GM23248 (cell line): ENCODE measurements at places on chromosomes 12 and 14. TPM values are rescaled to one million over a fixed set of nuclear protein-coding genes. Genes with fewer than 3 reads are reported as not detected.
A peak's percentile ranks its signal among the peaks of the same experiment; 100 is the strongest.

- H3K27ac ChIP-seq = no peak overlapping the region
- H3K36me3 ChIP-seq = no peaks in the 10 kb centered on the region
- H3K27me3 ChIP-seq = no peaks in the 10 kb centered on the region
- peaks cover 11% of the 10 kb centered on the region; the same call in 1 of the 2 replicates for H3K4me1 ChIP-seq
- peak; percentile 17 for DNase-seq
These were observed 24.3 kb upstream of the GLIPR1L2 start for GRCh38 chr12:75366629-75367028.

GRCh38 chr14:68728342-68729106, 64.3 kb downstream of the ZFP36L1 start:
- H3K27ac ChIP-seq = no peak overlapping the region
- H3K4me1 ChIP-seq = no peaks in the 10 kb centered on the region
- DNase-seq = no peak

GRCh38 chr12:8455271-8455670, 491 bp upstream of the CLEC6A start:
- H3K27me3 ChIP-seq = peaks cover 4% of the 10 kb centered on the region
- no peak for DNase-seq
- no peak overlapping the region for H3K27ac ChIP-seq
- H3K4me3 ChIP-seq = no peak overlapping the region
- H3K4me1 ChIP-seq = no peaks in the 10 kb centered on the region

- no peaks in the 10 kb centered on the region for H3K36me3 ChIP-seq
- DNase-seq = no peak
- H3K27ac ChIP-seq = no peak overlapping the region
- no peaks in the 10 kb centered on the region; the same call in 1 of the 2 replicates for H3K4me1 ChIP-seq
- H3K4me3 ChIP-seq = no peak overlapping the region
- no peaks in the 10 kb centered on the region for H3K27me3 ChIP-seq
These were observed 65.6 kb downstream of the SERPINA3 start for GRCh38 chr14:94677747-94678146.

DNA sequence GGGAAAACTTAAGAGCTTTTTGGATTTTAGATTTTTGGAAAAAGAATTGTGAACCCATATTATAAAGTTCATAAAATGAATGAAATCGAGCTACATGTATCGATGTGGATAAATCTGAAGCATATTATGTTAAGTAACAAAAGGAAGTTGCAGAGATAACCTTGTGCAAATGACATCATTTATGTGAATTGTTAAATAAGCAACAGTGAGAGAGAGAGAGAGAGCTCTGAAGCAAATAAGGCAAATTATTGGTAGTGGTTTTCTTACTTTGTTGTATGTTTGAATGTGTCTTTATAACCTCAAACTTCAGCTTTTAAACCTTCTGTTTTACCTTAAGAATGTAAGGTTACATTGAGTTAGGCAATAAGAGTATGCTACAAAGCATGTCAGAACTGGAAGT, 78.8 kb downstream of the ERC1 start:
- H3K36me3 ChIP-seq = no peaks in the 10 kb centered on the region
- no peaks in the 10 kb centered on the region for H3K4me1 ChIP-seq
- no peaks in the 10 kb centered on the region for H3K27me3 ChIP-seq
- H3K4me3 ChIP-seq = no peak overlapping the region
- no peak for DNase-seq
- no peak overlapping the region for H3K27ac ChIP-seq

GRCh38 chr14:92794547-92794941, 439 bp downstream of the GOLGA5 start:
- peak overlapping the region; percentile 89 for H3K27ac ChIP-seq
- peak; percentile 57 for DNase-seq
- peaks cover 23% of the 10 kb centered on the region for H3K4me1 ChIP-seq
- H3K36me3 ChIP-seq = peaks cover 7% of the 10 kb centered on the region; the same call in 1 of the 2 replicates

DNA sequence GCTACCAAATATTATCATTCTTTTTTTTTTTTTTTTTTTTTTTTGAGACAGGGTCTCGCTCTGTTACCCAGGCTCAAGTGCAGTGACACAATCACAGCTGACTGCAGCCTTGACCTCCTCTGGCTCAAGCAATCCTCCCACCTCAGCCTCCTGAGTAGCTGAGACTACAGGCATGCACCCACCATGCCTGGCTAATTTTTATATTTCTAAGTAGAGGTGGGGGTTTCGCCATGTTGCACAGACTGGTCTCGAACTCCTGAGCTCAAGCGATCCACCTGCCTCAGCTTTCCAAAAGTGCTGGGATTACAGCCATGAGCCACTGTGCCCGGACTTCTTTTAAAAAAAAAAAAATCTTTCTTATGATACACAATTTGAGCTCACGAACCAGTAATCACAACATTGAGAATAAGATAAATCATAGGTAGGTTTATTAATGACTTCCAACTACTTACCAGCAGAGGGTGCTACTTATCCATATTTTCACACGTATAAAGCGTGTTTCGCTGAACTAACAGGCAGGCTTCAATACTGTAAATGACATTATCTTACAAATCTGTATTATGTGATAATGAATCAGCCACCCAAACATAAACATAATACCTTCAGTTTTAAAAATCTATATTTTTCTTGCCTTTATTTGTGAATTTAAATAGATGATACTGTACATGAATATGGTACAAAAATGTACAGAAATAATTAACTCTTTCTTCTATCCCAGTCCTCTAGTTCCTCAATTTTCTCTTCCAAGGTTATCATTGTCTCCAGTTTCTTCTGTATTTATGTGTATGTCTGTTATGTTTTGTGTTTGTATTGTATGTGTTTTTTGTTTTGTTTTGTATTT, 42.5 kb upstream of the BCAT1 start:
- H3K27me3 ChIP-seq = peaks cover 26% of the 10 kb centered on the region; the same call in 1 of the 2 replicates
- DNase-seq = peak; percentile 72
- no peak overlapping the region for H3K27ac ChIP-seq
- H3K4me1 ChIP-seq = no peaks in the 10 kb centered on the region

DNA sequence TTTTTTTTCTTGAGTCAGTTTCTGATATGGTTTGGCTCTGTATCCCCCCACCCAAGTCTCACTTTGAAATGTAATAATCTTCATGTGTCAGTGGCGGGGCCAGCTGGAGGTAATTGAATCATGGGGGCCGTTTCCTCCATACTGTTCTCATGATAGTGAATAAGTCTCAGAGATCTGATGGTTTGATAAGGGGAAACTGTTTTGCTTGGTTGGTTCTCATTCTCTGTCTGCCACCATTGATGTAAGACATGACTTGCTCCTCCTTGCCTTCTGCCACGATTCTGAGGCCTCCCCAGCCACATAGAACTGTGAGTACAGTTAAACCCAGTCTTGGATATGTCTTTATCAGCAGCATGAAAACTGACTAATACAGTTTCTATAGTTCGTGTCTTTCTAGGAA, 42.9 kb downstream of the WNK1 start:
- DNase-seq = no peak
- H3K27ac ChIP-seq = no peak overlapping the region
- H3K36me3 ChIP-seq = no peaks in the 10 kb centered on the region
- H3K27me3 ChIP-seq = no peaks in the 10 kb centered on the region

DNA sequence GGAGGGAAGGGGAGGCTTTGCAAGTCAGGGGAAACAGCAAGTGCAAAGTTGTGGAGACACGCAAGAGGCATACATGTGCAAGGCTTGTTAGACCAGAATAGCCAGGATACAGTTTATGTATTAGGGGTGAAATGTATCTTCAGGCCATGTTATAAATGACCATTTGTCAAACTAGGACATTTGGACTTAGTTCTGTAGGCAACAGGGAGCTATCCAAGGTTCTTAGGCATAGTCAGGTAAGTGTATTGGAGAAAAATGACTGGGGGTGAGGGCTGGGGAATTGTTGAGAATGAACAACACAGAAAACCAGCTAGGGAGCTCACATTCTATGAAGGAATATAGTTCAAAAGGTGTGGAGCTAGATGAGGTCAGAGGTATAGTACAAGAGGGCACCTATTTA, 42.5 kb downstream of the TPH2 start:
- no peaks in the 10 kb centered on the region for H3K36me3 ChIP-seq
- H3K27ac ChIP-seq = no peak overlapping the region
- no peaks in the 10 kb centered on the region for H3K27me3 ChIP-seq
- peak; percentile 5 for DNase-seq
- no peak overlapping the region for H3K4me3 ChIP-seq

GRCh38 chr12:53200458-53201176, 6.4 kb downstream of the ITGB7 start:
- H3K4me3 ChIP-seq = no peak overlapping the region
- no peaks in the 10 kb centered on the region for H3K27me3 ChIP-seq
- peaks cover 4% of the 10 kb centered on the region; the same call in 1 of the 2 replicates for H3K4me1 ChIP-seq
- DNase-seq = no peak

SERPINA5 gene
- not detected in 2 replicates for total RNA-seq

CATSPERB gene
- total RNA-seq = 0.11 TPM in 1 of 2 replicates, not detected in the other

TIMELESS gene
- 4.2 and 4.5 TPM in 2 replicates for total RNA-seq

CRACR2A gene
- total RNA-seq = 1.9 and 2.5 TPM in 2 replicates

CAPZA3 gene
- not detected in 2 replicates for total RNA-seq

KCNH3 gene
- total RNA-seq = not detected in 2 replicates

COCH gene
- 2.7 TPM in 1 of 2 replicates, not detected in the other for total RNA-seq
